ENCODE measurements at places on chromosomes 11 and 22.

DNA sequence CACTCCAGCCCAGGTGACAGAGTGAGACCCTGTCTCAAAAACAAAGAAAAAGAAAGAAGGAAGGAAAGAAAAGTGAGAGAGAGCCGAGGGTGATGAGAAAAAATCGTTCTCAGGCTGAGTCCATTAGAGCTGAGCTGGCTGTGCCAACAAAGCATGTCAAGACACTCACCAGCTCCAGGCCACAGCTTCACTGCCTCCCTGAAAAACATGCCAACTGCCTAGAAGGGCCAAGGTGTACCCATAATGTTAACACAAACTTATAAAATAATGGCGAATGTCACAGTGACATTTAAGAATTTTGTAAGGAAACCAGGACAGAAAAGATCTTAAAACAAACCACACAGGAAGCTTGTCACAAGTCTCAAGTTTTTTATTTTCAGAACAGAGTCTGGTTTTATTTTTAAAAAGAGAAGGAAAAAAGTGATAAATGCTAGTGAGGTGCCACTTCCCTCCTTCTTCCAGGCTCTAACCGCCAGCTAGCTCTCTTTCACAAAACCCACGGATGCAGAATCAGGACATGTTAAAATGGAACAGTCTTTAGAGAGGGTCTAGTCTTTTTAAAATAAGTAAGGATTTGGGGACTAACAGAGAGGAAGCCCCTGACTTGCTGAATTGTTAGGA, 5.1 kb downstream of the TMEM121B start:
- no peak for DNase-seq

- no peak for DNase-seq
Measured at GRCh38 chr11:76620489-76620888, 50.1 kb downstream of the LRRC32 start.

DNA sequence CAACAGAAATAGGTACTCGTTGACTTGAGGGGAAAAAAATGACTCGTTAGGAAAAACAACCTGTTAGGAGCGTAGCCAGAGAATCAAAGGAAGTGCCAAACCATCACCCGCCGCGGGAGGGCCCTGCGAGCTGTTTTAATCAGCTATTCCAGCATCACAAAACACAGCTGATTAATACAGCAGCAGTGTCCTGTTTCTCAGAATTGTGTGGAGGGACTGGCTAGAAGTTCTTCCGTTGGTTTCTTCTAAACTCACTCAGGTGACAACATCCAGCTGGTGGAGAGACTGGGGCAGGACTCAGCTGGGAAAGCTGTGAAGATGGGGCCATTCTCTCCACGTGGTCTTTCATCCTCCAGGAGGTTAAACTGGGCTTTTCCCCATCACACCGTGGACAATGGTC, 28.0 kb downstream of the HSPA8 start:
- DNase-seq, result no peak

- DNase-seq, result peak; percentile 81
Measured at GRCh38 chr22:38273135-38273826, 471 bp upstream of the TMEM184B start.

- DNase-seq, result no peak
Measured at GRCh38 chr11:34049028-34049427, 2.5 kb upstream of the CAPRIN1 start.

GRCh38 chr11:117878939-117879475, 2.5 kb upstream of the FXYD6 start:
- no peak for DNase-seq

GRCh38 chr22:34976886-34977285, 89.1 kb upstream of the ISX start:
- no peak for DNase-seq

DNA sequence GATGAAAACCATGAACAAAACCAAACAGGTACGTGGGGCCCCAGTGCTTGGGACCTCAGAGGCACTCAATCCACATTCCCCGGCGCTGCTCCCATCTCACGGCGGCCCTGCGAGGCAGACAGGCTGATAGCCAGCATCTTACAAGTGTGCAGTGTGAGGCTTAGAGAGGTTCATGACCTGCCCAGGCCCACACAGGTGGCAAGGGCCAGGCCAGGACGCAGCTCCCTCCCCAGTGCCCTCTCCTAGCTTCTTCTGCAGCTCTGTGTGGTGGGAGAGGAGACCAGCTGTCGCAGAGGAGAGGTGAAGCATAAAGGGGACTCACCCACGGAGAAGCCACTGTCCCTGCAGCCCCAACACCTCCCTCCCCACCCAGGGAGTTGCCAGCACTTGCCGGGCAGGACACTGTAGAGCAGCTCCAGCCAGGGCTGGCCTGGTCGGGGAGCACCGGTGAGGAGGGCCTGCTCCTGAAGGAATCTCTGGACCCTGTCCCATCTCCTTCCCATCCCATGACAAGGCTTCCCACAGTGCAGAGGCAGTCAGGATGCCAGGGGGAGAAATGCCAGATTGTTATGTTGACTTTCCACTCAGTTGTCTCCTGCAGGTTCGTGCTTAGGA, 92.4 kb upstream of the TMEM45B start:
- no peak for DNase-seq

DNA sequence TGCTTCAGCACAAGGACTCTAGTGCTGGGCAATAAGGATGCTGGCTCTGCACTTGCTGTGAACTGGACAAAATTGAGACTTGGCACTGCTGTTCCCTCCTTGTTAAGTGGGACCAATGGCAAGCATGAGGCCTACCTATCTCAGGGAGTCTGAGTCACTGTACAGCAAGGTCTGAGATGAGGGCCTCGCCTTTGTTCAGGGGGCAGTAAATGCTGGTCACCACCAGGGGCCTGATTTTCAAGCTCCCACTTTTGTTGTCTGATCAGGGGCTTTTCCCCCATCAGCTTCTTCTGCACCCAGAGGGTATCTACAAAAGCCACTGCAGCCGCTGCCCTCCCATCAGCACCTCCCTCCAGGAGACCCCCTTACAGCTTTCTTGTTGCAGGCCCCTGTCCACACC, 22.8 kb downstream of the DHCR7 start:
- DNase-seq, result no peak

DNA sequence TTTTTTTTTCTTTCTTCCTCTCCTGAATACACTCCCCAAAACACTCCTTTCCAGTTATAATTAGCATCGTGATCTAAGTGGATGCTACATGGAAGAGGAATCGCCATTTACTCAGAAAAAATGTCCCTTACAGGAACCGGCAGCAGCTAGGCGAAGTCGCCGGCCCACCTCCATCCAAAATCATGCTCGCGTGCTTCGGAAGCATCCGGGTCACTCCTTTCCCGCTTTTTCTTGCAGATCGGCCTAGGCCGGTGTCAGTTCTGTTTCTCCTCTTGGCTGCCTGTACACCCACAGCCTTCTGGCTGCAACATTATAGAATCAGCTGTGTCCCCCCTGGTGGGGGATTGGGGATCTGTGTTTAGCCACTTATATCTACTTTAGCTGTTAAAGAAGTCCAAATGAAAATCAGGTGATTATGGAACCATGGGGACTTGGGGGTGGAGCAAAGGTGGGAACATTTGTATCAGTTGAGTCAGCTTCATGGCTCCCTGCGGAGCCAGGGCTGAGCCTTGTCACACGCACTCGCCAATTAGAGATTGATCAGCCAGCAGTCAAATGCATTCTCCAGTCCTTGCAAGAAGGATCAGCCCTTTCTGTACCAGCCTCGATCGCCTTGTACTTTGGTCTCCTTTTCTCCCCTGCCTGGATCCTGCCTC, 36.3 kb downstream of the ASRGL1 start:
- DNase-seq, result no peak

- DNase-seq, result no peak
Measured at GRCh38 chr11:73340164-73340563, 32.1 kb downstream of the ARHGEF17 start.

- DNase-seq, result no peak
Measured at GRCh38 chr11:115418626-115419025, 85.6 kb downstream of the CADM1 start.

DNA sequence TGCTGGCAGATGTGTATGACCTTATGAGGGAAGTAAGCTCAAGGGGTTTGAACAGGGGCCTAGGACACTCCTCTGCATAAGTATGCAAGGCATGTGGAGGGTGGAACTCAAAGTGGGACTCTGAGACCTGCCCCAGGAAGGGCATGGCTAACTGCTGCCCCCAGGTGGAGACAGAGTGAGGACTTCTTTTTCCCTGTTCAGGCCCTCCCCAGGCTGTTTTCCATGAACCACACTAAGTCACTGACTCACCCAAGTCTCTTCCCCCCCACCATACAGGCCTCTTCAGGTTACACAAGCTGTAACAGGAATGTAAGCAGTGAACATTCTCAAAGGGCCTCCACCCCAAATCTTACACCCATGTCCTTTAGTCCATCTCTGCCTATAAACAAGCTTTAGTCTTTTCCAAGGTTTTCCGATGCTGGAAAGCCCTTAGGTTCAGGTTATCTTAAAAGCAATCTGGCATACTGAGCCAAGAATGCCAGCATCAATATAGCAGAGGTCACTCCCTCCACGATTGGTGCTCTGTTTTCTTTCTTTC, 13.1 kb downstream of the EEF1G start:
- DNase-seq, result peak; percentile 74

GRCh38 chr11:19087658-19088057, 27.1 kb upstream of the MRGPRX2 start:
- no peak for DNase-seq

DNA sequence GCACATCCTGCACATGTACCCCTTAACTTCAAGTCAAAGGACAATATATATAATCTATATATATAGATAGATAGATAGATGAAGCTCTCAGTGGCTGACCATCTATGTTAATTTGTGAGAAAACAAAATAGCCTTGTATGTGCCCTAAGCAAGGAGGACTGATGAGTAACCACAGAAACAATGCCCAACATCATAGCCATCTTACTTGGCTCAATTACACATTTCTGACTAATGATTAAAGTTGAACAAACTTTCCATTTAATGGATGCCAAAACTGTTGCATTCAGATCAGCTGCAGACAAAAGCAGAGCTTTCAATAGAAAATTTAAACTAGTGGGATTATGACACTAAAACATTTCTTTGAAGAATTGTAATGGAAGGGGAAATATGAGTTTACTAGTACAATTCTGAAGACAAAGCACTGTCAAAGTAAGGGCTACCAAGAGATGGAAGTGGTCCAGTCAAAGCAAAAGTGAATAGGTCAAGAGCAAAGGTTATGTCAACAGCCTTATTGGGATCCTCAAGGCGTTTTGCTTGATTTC, 1188.2 kb upstream of the RAG2 start:
- DNase-seq, result no peak

DNA sequence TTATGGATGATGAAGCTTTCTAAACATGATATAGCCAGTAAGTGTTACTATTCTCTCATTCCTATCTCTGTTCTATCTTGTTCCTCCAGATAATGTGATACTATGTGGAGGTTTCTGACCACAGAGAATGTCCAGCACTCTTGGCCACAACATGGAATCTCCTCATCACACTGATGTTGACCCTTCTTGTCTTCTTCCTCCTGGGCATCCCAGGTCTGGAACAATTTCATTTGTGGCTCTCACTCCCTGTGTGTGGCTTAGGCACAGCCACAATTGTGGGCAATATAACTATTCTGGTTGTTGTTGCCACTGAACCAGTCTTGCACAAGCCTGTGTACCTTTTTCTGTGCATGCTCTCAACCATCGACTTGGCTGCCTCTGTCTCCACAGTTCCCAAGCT, 9.9 kb upstream of the OR56B1 start:
- no peak for DNase-seq

DNA sequence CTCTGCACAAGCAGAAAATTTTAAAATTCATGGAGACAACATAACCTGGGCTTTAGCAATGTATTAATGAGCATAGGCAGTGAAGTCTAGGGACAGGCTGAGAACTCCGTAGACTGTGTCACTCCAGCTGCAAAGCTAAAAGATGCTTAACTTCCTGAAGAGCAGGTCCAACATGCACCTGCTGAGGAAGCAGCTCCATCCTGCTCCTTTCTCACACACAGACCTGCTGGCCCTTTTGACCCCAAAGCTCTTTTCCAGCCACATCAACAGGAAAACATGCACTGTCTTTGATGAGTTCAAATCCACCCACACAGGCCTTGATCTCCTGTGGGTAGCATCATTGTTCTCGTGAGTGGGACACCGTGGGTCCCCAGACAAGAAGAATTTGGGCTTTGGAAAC, 36.0 kb downstream of the SYN3 start:
- no peak for DNase-seq

- DNase-seq, result no peak
Measured at GRCh38 chr11:95908826-95909225, 15.1 kb downstream of the MTMR2 start.

GRCh38 chr11:105211806-105212554, 72.4 kb upstream of the CARD18 start:
- no peak for DNase-seq

- DNase-seq, result no peak
Measured at GRCh38 chr11:78784321-78785061, 209.8 kb upstream of the NARS2 start.
